ENCODE measurements at places on chromosomes 2 and 18.

DNA sequence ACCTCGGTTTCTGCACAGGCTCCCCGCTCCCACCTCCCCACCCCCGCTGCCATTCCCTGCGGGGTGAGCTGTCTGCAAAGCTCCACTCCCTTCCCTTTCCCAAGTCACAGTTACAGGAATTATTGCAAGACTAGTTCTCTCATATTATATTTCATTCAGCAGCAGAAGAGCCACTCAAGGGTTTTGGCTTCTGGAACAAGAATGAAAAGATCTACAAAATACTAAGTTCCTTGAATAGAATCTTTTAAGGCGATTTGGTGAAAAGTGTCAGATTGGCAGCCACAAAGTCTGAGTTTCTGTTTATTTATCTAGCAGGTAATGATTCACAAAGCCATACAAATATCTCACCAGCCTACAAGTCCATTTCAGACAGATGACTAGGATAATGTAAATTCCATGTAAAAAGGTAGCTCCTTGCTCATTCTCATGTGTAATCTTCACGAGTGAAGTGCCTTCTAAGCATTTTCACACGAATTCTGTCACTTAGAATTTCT, 221.9 kb upstream of the RBBP8 start:
- DNase-seq, result no peak

GRCh38 chr2:126534478-126534877, 121.5 kb upstream of the GYPC start:
- DNase-seq, result no peak

DNA sequence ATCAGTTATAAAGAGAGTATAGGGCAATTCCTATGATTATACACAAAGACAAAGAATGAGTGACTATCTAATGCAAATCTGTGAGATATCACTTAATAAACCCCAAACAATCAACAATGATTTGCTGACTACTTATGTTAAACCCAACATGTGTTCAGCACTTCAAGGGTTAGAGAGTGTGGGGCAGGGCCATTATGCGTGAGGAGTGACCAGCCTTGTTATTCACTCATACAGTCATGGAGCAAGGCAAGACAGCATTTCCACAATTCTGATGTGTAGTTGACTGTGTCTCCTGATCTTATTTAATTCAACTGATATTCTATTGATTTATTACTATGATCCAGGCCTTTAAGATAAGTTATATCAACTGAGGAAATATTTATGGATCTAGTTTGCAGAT, 251.7 kb downstream of the CYRIA start:
- no peak for DNase-seq

GRCh38 chr18:6374340-6374739, 40.4 kb downstream of the L3MBTL4 start:
- DNase-seq, result no peak

DNA sequence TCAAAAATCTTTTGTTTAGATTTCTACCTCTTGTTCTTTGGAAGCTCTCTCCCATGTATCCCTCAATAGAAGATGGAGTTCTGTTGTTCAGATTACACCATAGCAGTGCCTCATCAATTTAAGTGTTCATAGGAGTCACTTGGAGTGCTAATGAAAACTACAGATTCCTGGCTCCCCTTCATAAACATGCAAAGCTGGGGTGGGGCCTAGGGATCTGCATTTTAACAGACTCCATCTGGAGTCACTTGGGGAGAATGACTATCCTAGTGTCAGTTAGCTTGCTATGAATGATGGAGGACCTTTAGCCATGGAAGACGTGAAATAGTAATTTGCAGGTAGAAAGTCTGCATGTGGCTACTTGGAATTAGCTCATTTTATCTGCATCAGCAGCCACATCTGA, 105.4 kb downstream of the RGPD3 start:
- DNase-seq, result no peak

GRCh38 chr2:54859997-54860701, 136.7 kb downstream of the EML6 start:
- peak; percentile 48 for DNase-seq
